Activated CD4-positive, alpha-beta T cell treated with anti-CD3 and anti-CD28 coated beads, Interleukin-10, Interleukin-2, amounts not matched to agents 100 ng/mL and 50 ng/mL, durations not matched to agents 16 hours and 8 hours (primary cell): ENCODE measurements at places on chromosomes 1 and 21.

DNA sequence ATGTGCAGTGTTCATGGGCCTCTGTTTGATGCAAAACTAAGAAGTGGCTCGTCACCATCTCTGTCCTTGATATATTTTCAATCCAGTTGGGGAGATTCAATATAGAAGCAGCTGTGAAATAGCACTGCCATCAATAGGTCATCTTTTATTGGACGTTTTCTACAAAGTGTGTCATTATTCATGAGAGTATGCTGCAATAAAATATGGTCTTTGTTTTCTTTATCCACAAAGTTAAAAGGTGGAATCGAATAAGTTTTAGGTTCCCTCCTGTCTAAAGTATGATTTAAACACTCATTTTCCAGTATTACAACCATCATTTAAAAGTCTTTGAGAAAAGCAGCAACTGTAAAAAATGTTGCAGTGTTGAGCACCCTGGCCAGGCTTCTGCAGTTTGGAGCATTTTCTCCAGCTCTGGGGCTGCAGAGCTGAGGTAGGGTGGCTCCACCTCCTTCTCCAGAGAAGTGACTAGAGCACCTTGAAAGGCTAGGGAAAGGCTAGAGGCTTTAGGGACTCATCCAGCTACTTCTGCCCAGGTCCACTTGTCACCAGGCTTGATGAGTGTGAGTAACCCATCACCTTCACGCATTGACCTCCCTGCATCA, 56.5 kb upstream of the DNAH14 start:
- DNase-seq: no peak

- DNase-seq: no peak
These were observed 23.6 kb downstream of the MX1 start for GRCh38 chr21:41449613-41450012.

- DNase-seq: no peak
These were observed 42.0 kb downstream of the S1PR1 start for GRCh38 chr1:101278845-101279244.

- no peak for DNase-seq
These were observed 47.6 kb upstream of the VAV3 start for GRCh38 chr1:108012553-108012952.

GRCh38 chr1:24972221-24972914, 42.3 kb upstream of the RUNX3 start:
- no peak for DNase-seq
